Neuronal stem cell (in vitro differentiated cells): ENCODE measurements at places on chromosomes 6 and 20.

DNA sequence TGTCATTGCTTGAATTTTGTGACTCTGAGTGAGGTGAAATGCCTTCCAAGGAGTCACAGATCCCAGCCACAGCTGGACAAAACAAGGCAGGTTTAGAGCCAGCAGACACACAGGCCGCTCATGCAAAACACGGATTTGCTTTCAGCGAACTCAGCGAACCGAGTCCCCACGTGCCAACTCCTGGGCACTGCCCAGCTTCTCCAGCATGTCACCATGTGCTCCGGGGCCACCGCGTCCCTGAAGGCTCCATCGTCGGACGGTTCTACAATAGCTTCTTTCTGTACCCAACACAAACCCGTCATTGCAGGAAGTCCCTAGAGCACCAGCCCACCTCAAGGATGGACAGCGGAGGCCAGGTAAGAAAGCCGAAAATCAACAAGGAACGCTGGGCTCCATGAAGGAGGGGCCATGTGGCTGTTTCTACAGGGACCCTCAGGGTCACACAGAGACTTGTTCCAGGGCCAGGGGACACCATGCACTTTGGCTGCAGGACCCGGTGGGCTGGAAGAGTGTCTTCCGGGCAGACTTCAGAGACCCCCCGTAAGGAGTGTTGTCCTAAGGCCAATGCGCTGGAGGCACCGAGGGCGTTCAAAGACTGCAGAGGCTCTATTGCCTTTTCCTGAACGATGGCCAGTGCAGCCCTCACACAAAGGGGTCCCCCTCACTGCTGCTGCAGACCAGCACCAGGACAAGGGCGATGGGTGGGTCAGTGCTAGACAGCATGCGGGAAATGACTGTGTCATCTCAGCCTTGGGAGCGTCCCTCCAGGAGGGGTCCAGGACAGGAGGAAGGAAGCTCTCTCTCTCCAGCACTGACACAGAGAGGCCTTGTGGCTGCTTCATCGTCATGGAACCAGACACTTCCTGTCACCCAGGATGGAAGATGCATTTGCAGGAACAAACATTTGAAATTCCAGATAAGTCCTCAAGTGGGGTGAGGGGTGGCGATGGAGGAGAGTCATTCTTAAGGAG lies 19.8 kb downstream of the DACT2 start:
- no peak for DNase-seq

DNA sequence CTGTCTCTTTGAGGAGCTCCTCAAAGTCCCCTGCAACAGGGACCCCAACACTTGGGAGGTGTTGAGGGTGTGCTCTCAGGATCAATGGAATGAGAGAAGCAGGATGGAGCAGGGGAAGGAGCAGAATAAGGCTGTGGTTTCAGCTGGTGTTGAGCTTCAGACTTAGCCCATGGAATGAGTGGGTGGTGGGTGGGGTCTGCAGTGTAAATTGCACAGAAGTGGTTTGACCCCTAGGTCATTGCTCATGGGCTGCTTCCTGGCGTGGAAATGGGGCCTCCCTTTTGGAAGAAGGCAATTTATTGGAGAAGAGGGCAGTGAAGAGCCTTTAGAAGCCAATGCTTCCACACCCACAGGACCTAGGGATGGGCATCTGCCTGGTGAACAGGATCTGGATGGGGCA lies 37.0 kb upstream of the KCNG1 start:
- no peak for DNase-seq

- no peak for DNase-seq
Observed at GRCh38 chr6:87473419-87473903, 687 bp downstream of the SLC35A1 start.

GRCh38 chr6:127053875-127054235 lies 64.6 kb upstream of the RSPO3 start:
- no peak for DNase-seq

DNA sequence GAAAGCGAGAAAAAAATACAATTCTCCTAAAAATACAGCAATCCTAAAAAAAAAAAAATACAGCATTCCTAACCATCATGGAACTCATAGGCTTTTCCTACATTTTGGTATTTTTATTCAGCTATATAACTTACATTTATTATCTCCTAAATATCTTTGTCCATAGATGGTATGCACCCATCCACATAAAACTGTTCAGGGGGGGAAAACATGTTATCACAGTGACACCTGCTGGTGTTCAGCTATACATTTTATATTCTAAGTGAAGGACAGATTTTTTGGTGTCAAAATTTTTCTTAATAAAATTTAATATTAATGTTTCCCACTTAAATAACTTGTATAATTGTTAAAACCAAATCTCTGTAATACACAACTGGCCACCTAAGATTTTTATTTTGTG lies 58.0 kb downstream of the BLOC1S5 start:
- no peak for DNase-seq

GRCh38 chr6:132919045-132919860 lies 104.9 kb downstream of the RPS12 start:
- no peak for DNase-seq

DNA sequence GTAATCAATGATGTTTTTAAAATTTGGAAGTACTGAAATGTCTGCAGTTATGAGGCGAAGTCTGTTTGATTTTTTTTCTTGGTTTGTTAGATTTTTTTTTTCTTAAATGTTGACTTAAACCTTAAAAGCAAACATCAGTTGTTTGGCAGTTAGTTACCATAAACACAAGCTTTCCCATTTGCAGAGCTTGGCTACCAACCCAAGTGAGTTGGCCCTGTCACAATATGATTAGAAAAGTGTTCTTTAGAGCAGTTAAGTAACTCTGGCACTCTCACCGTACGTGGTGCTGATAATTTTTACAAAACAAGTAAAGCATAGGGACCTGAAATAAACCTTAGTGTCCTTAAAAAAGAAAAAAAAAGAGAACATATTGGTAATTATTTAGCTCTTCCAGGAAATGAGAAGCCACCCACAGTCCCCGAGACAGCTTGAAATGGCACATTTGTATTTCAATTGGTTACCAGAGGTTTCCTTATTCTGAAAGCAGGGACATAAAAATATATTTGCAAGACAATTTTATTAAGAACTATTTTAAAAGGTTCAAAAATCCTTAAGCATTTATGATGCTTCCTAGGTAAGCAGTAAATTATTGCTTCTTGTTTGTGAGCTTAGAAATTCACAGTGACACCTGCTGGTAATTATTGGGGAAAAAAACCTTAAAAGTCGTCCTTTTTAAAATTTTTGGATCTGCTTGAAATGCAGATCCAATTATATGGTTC lies 3.9 kb downstream of the HEY2 start:
- no peak for DNase-seq

GRCh38 chr20:37316775-37317170 lies 27.3 kb downstream of the MANBAL start:
- no peak for DNase-seq

GRCh38 chr6:107230024-107230423 lies 114.7 kb upstream of the BEND3 start:
- DNase-seq = no peak

- DNase-seq = no peak
Observed at GRCh38 chr6:88483424-88483823, 317.3 kb upstream of the CNR1 start.

- DNase-seq = no peak
Observed at GRCh38 chr6:134480593-134480992, 162.7 kb upstream of the SGK1 start.

DNA sequence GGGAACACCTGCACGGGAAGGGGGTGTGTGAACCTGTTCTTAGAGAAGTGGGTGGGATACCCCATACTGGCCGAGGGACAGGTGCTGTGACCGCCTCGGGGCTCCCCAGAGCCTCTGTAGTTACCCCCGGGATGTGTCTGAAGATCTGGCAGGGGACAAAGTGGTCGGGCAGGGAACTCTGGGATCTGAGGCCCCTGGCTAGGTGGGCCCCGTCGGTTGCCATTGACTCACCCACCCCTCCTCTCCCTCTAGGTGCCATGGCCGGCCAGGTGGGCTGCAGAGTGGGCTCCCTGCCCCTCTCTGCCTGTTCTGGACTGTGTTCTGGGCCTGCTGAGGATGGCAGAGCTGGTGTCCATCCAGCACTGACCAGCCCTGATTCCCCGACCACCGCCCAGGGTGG lies 4.3 kb downstream of the BIRC7 start:
- no peak for DNase-seq
